ENCODE measurements at places on chromosomes 6 and 20. TPM values are rescaled to one million over a fixed set of nuclear protein-coding genes. Genes with fewer than 3 reads are reported as not detected.

The NAA20 gene
- 64.5 TPM for total RNA-seq

The ENPP3 gene
- not detected for total RNA-seq

DNA sequence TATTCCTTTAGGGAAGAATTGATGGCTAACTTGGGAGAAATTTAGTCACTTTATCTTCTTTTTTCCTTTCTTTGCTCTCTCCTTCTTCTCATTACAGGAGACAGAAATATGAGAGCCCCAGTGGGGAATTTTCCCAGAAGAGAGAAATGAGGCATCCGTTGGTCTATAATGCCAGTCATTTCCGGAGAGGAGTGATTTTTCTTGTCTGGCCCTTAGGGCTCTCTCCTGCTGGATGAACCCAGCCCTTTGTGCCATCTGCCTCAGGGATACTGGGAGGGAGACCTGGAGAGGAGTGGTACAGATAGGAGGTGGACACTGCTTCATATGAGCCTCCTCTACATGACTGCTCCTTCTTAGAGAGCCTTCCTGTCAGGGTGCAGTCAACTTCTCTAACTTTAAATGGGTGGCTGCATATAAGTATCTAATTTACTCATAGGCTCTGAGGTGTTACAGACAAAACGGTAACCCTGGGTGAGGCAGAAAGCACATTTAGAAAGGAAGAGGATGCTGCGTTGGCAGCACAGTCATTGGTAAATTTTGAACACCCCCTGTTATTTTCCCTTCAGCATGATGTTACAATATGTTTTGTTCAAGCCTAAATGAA, 21.9 kb downstream of the RIMS1 start:
- peak; percentile 35 for DNase-seq

DNA sequence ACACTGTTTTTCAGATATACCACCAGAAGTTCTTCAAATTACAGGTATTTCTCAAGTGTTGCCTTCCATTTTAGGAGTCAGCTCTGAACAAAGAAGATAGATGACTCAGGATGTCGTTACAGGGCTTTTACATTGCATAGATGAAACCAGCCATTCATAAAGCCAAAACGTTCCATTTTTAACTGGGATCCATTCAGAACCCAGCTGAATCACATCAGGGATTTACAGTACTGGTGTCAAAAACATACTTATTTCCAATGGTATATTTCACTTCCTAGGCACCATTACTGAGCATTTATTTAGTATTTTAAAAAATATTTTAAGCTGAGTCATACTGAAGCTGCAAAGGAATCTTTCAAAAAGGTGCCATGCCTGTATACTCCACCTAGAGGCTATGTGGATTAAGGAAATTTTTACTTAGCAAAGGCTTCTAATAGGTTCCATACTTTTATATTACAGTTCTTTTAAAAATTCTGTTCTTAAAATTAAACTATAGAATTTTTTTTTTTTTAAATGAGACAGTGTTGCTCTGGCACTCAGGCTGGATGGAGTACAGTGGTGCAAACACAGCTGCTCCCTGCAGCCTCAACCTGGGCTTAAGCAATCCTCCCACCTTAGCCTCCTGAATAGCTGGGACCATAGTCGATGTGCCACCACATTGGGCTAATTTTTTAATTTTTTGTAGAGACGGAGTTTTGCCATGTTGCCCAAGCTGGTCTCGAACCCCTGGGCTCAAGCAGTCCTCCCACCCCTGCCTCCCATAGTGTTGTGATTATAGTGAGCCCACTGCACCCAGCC, 2.6 kb downstream of the ASF1A start:
- peak; percentile 62 for DNase-seq

DNA sequence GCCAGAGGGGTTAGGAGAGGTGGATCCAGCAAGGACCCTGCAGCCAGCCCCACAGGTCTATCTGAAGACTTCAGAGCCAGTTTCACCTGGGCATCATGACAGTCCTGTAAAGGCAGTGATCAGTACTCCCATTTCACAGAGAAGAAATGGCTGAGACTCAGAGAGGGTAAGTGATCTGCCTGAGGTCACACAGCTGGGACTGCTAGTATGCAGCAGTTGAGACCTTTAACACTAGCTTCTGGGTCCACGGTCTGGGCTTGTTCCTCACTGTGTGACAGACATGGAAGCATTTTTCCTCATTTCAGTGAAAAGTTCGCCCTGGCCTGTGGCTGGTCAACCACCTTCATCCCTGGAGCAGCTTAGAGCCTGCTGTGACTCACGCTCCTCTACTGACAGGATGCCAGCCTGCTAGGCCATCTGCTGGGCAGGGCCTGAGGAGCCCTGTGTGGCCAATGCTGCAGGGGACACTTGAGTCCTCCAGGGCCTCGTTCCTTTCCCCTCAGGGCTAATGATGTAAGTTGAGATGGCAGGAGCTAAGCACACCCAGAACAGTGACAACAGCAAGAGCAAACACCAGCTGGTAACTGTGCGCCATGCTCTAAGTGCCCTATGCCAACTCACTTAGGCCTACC, 192.0 kb downstream of the LRFN2 start:
- no peak for DNase-seq

GRCh38 chr20:54004445-54004844, 65.9 kb downstream of the BCAS1 start:
- no peak for DNase-seq

The NEU1 gene
- 46.6 TPM for total RNA-seq

The YTHDF1 gene
- total RNA-seq, result 14.4 TPM

The OR12D3 gene
- not detected for total RNA-seq

DNA sequence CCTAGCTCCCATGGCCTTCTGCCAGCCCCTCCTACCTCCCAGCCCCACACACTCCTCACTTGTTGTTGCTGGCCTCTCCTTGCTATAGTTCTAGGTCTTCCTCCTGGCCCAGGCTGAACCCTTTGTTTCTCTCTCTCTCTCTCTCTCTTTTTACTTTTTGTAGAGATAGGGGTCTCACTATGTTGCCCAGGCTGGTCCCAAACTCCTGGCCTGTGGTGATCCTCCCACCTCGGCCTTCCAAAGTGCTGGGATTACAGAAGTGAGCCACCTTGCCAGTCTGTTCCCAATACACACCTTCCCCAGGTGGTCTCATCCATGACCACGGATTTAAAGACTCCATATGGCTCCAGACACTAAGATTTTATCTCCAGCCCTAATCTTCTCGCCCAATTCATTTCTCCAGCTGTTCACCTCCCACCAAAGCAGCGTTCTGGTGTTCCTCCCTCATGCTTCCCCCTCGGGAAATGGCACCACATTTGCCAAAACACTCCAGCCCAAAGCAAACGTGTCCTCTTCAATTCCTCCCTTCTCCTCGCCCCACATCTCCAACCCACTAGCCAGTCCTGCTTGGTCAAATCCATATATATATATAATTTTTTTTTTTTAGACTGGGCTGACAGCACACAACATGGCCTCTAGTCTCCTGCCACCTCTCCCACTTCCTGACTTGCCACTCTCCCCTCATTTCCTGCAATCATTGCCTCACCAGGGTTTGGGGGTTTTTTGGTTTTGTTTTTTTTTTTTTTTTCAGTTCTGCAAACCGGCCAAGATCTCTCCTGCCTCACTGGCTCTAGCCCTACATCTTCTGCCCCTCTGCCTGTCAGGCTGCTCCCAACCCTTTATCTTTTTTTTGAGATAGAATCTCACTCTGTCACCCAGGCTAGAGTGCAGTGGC, 104.4 kb downstream of the NCR2 start:
- DNase-seq, result no peak

GRCh38 chr6:112037783-112038216, 16.1 kb upstream of the CCN6 start:
- peak; percentile 96 for DNase-seq

GRCh38 chr6:24009319-24009718, 116.7 kb upstream of the NRSN1 start:
- no peak for DNase-seq

GRCh38 chr20:46040902-46041535, 12.0 kb downstream of the SLC12A5 start:
- DNase-seq, result peak; percentile 53

DNA sequence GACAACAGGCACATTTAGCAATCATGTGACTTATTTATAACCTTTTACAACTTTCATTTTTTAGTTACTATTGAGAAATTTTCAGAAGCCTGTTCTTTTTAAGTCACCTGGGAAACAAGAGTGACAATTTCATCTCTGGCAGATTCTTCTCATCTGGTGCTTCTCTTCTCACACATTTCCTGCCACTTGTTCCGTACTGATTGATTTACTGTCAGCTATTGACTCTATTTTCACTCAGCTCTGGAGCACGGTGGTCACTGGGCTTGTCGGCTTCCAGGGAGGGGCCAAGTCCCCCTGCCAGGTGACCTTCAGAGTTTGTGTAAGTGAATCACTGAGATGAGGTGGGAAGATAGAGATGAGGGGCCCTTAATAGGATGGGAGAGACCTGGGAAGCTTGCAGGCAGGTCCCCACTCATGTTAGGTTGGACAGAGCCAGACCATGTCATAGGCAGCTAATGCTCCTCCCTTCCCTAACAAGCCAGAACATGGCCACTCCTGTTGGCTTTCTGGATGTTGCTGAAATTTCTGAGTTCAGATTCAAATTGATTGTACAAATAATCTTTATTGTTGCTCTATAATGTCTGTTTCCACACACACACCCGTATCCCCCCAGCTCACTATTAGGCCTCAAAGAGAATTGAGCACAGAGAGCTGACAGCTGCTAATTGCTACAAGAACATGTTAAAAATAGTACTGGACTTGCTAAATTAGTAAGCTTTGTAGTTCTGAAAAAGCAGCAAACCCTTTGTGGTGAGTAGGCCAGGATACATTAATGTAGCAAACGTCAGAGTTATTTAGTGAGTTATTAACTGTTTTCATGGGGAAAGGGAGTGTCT, 13.3 kb downstream of the DUSP22 start:
- DNase-seq, result no peak

The MYLK2 gene
- 3.0 TPM for total RNA-seq

The TIAM2 gene
- total RNA-seq, result 16.9 TPM

The C6orf132 gene
- not detected for total RNA-seq

- no peak for DNase-seq
These were observed 37.0 kb downstream of the CEP250 start for GRCh38 chr20:35492352-35492751.

DNA sequence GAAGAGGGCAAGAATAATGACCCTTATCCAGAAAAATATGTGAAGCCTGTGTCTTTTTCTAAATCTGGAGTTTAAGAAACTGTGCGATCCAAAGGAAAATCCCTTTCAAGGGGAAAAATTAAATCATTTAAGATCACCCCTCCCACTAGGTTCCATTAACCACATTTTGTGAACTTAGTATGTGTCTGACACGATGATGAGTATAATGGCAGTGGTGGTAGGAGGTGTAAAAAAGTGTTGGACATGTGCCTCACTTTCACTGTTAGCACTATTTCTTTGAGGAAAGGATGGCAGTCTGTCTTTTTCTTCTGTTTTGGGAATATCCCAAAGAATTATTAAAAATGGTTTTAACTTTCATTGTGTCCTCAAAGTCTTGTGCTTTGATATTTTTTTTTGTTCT, 392.3 kb upstream of the CITED2 start:
- no peak for DNase-seq

DNA sequence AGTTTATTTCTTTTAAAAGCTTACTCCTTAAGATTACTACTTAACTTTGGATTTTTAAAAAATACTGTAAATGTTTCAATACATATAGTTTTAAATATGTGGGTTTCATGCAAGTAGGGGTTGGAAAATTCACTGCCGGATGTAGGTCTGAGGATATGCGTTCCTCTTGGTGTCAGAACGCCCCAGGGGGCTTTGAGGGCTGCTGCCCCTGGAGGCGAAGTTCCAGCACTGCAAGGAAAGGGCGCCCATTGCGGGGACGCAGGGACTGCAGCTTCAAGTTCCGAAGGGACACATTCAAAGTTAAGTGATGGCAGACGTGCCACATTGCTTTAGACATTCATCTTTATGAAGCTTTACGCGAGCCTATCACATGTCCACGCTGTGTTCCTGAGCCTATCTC, 152.9 kb downstream of the SOD2 start:
- peak; percentile 15 for DNase-seq

DNA sequence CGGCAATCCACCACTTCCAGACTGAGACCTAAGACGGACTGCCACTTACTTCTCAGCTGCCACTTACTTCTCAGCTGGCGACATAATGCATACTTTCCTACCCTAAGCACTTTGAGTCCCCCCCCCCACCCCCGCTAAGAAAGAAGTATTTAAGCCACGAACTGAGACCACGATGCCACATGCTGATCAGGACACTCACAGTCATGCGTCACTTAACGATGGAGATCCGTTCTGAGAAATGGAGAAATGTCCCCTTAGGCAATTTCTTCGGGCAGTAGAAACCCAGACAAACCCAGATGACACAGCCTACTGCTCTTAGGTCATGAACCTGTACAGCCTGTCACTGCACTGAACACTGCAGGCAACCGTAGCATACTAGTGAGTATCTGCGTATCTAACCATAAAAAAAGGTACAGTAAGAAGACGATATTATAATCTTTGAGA, 690 bp downstream of the IFNGR1 start:
- DNase-seq, result peak; percentile 53

DNA sequence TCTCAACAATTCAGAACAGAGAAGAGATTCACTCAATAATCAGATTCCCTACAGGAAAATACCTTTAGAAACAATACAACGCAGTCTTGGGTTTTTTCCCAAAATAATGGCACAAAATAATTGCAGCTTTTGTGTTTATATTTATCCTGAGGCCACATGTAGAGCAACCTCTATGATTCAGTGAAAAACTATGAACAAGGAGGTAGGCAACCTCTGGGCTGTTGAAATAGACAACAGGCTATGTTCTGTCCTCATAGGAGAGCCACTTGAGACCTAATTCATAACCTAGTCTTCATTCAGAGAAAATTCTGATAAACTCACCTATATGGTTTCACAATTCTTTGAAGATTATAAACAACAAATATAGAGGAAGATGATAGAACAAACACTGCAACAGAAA, 118.3 kb downstream of the KHDC1L start:
- DNase-seq, result no peak

GRCh38 chr6:94751641-94752329, 825.5 kb upstream of the MANEA start:
- DNase-seq, result no peak

The SMOC2 gene
- total RNA-seq, result not detected

- DNase-seq, result no peak
These were observed 7.0 kb downstream of the UQCC1 start for GRCh38 chr20:35404614-35405259.

The SLC2A10 gene
- 3.8 TPM for total RNA-seq

GRCh38 chr6:38184585-38185080, 365.1 kb downstream of the ZFAND3 start:
- DNase-seq, result no peak

The OR2H1 gene
- total RNA-seq, result not detected

GRCh38 chr6:168180548-168181011, 101.6 kb upstream of the FRMD1 start:
- no peak for DNase-seq

The TRAPPC3L gene
- not detected for total RNA-seq
